ENCODE measurements at places on chromosomes 1 and 21. TPM values are rescaled to one million over a fixed set of nuclear protein-coding genes. Genes with fewer than 3 reads are reported as not detected.

TMEM63A gene
- 11.2 TPM for total RNA-seq

SYPL2 gene
- 1.4 TPM for total RNA-seq

ALPL gene
- 4.0 TPM for total RNA-seq

PRKAB2 gene
- 7.1 TPM for total RNA-seq

TDRD10 gene
- not detected for total RNA-seq

SMYD3 gene
- 22.1 TPM for total RNA-seq

AMY1B gene
- total RNA-seq = not detected

WNT2B gene
- 1.6 TPM for total RNA-seq

FALEC gene
- total RNA-seq = not detected

MTMR11 gene
- 3.1 TPM for total RNA-seq

OR6K3 gene
- not detected for total RNA-seq

LDLRAD1 gene
- not detected for total RNA-seq

FMOD gene
- total RNA-seq = 50.4 TPM

KCNQ4 gene
- not detected for total RNA-seq

BRINP3 gene
- total RNA-seq = not detected

HPCAL4 gene
- 0.12 TPM for total RNA-seq

OR2T35 gene
- not detected for total RNA-seq

CCDC17 gene
- total RNA-seq = 1.2 TPM

RGS13 gene
- total RNA-seq = not detected

TNFRSF9 gene
- total RNA-seq = not detected

LIPI gene
- total RNA-seq = not detected

ANGPTL3 gene
- total RNA-seq = not detected

OPTC gene
- total RNA-seq = not detected

NFASC gene
- 13.0 TPM for total RNA-seq

FYB2 gene
- not detected for total RNA-seq

ERI3 gene
- 73.3 TPM for total RNA-seq

TMEM61 gene
- total RNA-seq = not detected

C8B gene
- not detected for total RNA-seq

AKR7A3 gene
- total RNA-seq = 0.70 TPM

CDCP2 gene
- not detected for total RNA-seq

FMO4 gene
- 7.4 TPM for total RNA-seq

NUP133 gene
- total RNA-seq = 25.4 TPM

YOD1 gene
- total RNA-seq = 2.7 TPM

BARHL2 gene
- total RNA-seq = not detected

SPRR1B gene
- total RNA-seq = not detected

TSPEAR gene
- not detected for total RNA-seq

KRTAP22-2 gene
- total RNA-seq = not detected

CELA2A gene
- not detected for total RNA-seq
